CD4-positive, alpha-beta T cell treated with Interleukin-6 at 100 ng/mL for 8 hours (primary cell): ENCODE measurements at places on chromosomes 12 and 14.
A peak's percentile ranks its signal among the peaks of the same experiment; 100 is the strongest.

- no peak for DNase-seq
Observed at GRCh38 chr14:47785058-47785457, 109.7 kb upstream of the MDGA2 start.

DNA sequence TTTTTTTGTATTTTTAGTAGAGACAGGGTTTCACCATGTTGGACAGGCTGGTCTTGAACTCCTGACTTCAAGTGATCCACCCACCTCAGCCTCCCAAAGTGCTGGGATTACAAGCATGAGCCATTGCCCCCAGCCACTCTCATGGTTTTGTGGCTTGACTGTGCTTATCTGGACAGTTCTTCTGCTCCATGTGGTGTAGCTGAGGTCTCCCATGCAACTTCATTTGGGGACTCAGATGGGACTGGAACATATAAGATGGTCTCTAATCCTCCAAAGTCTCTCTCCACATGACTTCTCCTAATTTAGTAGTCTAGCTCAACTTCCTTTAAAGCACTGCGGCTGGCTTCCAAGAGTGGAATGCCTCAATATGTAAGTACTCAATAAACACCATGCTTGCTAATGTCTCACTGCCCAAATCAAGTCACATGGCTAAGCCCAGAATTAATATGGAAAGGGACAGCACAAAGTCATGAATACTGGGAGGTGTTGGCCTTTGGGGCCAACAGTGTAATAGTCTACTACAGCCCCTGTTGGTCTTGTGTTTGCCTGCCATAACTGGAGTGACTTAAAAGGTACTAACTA lies 7.4 kb downstream of the INHBC start:
- no peak for DNase-seq

DNA sequence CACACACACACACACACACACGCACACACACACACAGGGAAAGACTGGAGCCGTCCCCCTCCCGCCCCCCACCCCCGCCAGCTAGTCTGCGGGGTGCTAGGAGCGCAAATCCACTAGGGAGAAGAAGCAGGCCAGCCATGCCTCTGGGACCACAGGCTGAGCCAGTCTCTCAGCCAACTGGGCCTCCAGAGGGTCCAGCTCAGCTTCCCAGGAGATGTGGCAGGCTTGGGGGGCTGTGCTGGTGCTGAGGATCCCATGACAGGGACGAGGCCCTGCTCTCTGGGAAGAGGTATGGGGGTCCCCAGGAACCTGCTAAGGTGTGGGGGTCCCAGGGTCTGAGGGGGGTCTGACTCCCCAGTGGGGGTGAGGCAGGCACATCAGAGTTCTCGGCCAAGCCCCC lies 133.5 kb downstream of the NCOR2 start:
- no peak for DNase-seq

DNA sequence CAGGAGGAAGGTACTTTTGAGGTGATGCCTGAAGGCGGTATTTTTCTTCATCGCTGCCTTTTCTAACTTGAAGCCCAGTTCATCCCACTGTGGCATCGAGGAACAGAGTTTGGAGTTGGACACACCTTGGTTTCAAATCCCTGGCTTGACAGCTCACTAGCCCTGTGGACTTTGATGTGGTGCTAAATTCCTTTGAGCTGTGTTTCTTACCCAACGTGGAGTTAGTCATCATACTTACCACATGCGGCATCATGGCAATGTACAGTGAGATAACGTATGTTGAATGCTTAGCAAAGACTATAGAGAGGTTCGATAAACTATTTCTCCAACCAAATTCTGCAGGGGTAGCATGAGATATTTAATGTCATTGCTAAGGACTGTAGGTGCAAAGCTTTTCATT lies 3.4 kb downstream of the PLEKHG3 start:
- peak; percentile 30 for DNase-seq
